Hippocampal formation (tissue), 2 donors: ENCODE measurements at places on chromosomes 4 and X.

DNA sequence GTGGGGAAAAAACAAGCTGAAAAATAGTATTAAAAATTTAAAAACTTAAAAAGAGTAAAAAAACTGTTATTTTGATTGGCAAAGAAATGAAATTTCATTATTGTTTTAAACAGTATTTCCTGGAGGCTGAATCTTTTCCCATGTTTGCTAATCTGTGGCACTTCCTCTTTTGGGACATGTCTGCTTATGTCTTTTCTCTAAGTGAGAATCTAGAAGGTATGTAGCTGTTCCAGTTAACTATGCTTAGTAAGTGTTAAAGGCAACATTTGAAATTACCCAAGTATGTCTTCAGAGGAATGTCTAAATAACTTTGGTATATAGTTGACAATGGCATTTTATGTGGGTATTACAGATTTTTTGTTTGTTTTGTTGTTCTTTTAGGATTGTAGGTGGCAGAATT is 81.6 kb upstream of the TBC1D9 start:
- no peak for DNase-seq

- DNase-seq, result peak; percentile 77
Measured at GRCh38 chr4:89657931-89658700, 178.8 kb downstream of the SNCA start.

GRCh38 chr4:2792711-2793585 is at the start of gene SH3BP2:
Gene SH3BP2 (plus strand): TSS chr4:2793085. CDS start chr4:2820618, 27,533 bp downstream.
- DNase-seq, result no peak

GRCh38 chr4:30723201-30723955 is 3.2 kb downstream of the PCDH7 start:
- no peak for DNase-seq

DNA sequence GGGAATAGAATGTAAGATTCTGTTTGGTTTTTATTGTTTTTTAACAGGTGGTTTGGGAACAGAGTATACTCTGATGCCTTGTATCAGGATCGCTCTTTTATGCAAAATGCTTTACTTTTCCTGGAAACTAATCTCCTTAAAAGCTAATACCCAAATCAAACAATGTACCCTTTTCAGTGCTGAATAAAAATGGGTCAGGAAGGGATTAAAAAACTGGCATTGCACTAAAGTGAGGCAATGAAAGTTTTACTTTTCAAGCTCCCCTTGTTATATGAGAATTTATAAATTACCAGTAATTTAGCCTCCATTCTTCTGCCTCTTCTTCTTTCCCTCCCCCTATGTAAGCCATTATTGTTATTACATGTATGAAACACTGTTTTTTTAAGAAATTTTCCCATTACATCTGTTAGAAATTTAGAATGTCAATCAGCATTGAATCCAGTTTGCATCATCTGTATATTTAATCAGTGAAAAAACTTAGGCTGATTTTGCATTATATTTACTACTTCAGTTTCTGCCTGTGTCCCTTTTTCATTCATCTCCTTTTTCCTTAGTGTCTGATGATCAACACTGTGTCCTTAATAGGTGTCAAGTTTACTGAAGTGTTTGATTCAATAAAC is 89.7 kb upstream of the NPNT start:
- peak; percentile 24 for DNase-seq

- no peak for DNase-seq
Measured at GRCh38 chrX:1521459-1521956, 15.5 kb downstream of the P2RY8 start.

DNA sequence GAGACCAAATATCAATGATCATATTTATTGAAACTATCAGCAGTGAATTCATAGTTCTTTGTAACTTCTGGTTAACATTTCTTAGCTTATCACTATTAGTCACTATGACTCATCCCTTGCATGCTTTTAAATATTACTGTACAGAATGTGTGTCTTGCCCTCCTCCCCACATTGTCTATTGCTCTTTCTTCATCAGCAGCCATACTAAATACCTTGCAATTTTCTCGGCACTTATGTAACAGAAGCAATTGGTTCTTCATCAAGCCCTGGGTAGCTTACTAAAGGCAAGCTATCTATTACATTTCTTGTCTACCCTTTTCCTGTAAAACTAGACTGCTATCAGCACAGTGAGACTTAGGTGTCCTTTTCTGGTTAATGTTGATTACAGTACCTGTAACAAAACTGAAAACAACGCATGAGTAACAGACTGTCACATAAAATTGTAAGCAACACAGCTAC is 8.2 kb downstream of the KLHL4 start:
- DNase-seq, result no peak

DNA sequence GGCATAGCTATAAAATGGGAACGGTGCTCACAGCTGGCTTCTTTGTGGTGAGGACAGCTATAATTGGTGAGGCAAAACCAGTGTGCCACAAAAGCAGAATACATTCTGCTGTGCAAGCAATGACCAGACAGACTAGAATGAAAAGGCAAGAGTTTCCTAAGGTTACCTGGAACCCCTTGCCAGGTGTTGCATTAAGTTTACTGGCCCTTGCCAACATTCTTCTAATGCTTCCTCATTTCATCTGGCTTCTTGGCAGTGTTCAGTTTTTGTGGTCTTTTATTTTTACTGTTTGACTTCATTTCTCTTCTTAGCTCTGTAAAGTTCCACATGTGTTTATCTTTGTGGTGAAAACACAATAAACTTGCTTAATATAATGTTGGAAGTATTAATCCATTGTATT is 131.4 kb downstream of the PTTG2 start:
- no peak for DNase-seq
